ENCODE measurements at places on chromosomes 2 and 18. TPM values are rescaled to one million over a fixed set of nuclear protein-coding genes. Genes with fewer than 3 reads are reported as not detected.

The GPR45 gene
- total RNA-seq: not detected

The GCG gene
- not detected for total RNA-seq

The CLASP1 gene
- total RNA-seq: 31.3 TPM

The EDAR gene
- not detected for total RNA-seq

The TWIST2 gene
- 5.4 TPM for total RNA-seq

The MAP3K20 gene
- 31.7 TPM for total RNA-seq

The MPPE1 gene
- 14.8 TPM for total RNA-seq

The RUFY4 gene
- total RNA-seq: not detected
